ENCODE measurements at places on chromosomes 16 and 17. TPM values are rescaled to one million over a fixed set of nuclear protein-coding genes. Genes with fewer than 3 reads are reported as not detected.
A peak's percentile ranks its signal among the peaks of the same experiment; 100 is the strongest.

- DNase-seq: no peak
These were observed 610 bp downstream of the PIK3R5 start for GRCh38 chr17:8964801-8965393.

Gene SLC22A31
- total RNA-seq: not detected

Gene WDR81
- 26.9 TPM for total RNA-seq

DNA sequence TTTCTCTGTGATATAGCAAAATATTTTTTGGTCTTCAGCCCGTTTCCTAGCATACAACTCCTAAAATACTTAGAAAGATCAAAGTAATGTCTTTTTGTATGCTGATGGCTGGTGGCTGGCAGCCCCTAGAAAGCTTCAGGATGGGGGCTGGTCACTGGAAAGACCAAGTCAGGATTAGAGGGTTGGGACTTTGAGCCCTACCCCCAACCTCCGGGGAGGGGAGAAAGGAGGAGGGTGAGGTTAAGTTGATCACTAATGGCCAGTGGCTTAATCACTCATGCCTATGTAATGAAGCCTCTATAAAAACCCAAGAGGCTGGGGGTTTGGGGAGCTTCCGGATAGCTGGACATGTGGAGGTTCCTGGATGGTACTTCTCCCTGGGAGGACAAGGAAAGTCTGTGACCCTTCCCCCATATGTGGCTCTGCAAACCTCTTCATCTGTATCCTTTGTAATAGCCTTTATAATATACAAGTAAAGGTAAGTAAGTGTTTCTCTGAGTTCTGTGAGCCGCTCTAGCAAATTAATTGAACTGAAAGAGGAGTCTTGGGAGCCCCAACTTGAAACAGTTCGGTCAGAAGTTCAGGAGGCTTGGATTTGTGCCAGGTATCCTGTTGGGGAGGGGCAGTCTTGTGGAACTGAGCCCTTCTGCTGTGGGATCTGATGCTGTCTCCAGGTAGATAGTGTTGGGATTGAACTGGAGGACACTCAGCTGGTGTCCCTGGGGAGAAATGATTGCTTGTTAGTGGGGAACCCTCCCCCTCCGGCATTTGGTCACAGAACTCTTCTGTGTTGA is 3.5 kb downstream of the SLC7A6 start:
- peak; percentile 37 for DNase-seq

GRCh38 chr17:8285270-8286181 is 2.9 kb upstream of the RANGRF start:
- no peak for DNase-seq

Gene GP2
- total RNA-seq: not detected

- DNase-seq: no peak
These were observed 11.8 kb upstream of the WSB1 start for GRCh38 chr17:27282054-27282551.
